ENCODE measurements at places on chromosomes 1 and 21. TPM values are rescaled to one million over a fixed set of nuclear protein-coding genes. Genes with fewer than 3 reads are reported as not detected.

The PBX1 gene
- total RNA-seq, result 33.3 TPM

The ESRRG gene
- total RNA-seq, result 38.5 TPM

- DNase-seq, result no peak
These were observed 1.8 kb upstream of the CTPS1 start for GRCh38 chr1:40977716-40978115.

DNA sequence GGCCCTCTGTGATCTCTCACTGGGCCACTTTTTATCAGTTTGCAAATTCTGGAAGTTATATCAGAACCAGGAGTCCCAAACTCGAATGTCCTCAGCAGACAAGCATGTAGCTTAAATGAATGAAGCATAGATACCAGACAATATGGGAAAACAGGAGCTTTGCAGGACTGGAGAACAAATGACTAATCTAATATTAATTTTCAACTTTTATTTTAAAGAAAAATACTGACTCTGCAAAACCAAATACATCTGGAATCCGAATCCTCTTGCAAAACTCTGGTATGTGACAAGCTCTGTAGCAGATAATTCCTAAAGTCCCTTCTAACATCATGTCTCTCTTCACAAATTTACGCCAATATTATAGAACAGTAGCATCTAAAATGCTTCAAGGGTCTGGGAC lies 427.4 kb downstream of the TTLL7 start:
- DNase-seq, result no peak

DNA sequence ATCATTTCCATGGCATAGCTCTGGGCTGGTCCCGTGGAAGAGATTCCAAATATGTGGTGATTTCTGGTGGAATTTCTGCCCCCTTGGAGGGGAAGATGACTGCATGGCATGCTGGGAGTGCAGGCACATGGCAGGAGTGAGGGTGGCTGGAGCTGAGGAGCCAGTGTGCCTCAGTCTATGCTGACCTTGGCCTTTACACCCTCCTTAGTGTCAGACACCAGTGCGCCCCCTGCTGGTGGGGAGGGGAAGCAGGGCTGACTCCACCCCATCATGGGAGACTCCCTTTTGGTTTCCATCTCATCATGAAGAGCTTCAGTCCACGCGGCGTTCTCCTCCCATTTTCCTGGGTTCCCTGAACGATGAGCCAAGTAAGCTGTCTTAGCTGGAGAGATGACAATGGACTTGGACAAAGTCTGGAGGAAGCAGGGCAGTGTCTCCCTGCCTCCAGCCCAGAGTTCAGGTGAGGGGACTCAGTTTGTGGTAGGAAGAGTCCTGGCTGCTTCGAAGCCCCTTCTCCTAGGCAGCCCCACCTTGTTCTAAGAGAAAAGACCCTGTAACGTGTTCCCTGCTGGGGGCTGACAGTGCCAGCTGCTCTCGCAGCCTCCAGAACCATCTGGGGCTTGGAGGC lies 10.3 kb downstream of the ALX3 start:
- DNase-seq, result no peak

GRCh38 chr21:28396421-28396820 lies 596.3 kb downstream of the LTN1 start:
- DNase-seq, result no peak

- no peak for DNase-seq
These were observed 318.9 kb downstream of the FAM72C start for GRCh38 chr1:143652744-143653428.

DNA sequence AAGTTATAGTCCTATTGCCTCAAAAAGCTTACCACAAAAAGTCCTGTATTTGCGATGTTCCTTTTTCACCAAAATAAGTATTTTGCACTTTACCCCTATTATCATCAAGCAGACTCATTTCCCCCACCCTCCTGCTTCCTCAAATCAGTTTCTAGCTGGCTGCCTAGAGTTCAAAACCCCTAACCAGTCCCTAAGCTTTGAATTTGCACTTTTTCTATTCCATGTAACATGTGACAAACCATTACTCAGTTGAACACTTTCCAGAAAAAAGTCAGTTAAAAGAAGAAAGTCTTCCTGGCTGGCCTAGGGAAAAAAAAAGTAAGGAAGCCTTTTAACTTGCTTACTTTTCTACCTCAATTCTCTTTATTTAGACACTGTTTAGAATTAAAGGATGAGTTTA lies 8.2 kb downstream of the CEP170 start:
- DNase-seq, result no peak

- no peak for DNase-seq
These were observed 69.0 kb downstream of the PGM1 start for GRCh38 chr1:63662056-63662836.
